ENCODE measurements at places on chromosomes 6 and 20. TPM values are rescaled to one million over a fixed set of nuclear protein-coding genes. Genes with fewer than 3 reads are reported as not detected.

The C20orf96 gene
- total RNA-seq: 11.1 TPM

The MYCT1 gene
- total RNA-seq: 0.05 TPM

The CFAP206 gene
- total RNA-seq: 0.58 TPM

The SRPK1 gene
- total RNA-seq: 24.9 TPM

The ARMH2 gene
- total RNA-seq: not detected

The NINL gene
- 14.9 TPM for total RNA-seq
